ENCODE measurements at places on chromosomes 7 and 10. TPM values are rescaled to one million over a fixed set of nuclear protein-coding genes. Genes with fewer than 3 reads are reported as not detected.

DNA sequence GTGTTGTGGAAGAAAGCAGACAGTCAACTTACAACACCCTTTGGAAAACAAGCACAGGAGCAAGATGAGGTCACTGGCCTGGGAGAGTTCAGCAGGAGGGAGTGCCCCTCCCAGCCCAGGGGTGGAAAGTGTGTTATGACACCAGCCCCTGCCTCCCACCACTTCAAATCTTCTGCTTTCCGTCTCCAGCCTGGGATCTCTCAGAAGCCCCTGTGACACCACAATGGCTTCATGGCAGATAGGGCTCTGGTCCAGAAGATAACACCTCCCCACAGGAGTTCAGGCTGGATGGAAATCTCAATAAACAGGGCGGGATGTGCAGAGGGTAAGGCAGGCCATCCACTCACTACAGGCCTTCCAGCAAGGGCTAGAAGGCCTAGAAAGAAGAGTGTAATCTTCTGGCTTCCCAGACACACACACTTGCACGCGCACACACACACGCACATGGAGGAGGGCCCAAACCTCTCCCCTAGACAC, 48.7 kb upstream of the ZMIZ1 start:
- DNase-seq = no peak

Gene KCP
- 14.0 TPM for polyA plus RNA-seq

GRCh38 chr10:104336821-104337467, 1.3 kb downstream of the ITPRIP start:
- no peak for DNase-seq

Gene FAM131B
- polyA plus RNA-seq = 2.5 TPM

GRCh38 chr10:31129271-31129670, 97.6 kb upstream of the ZNF438 start:
- DNase-seq = no peak

DNA sequence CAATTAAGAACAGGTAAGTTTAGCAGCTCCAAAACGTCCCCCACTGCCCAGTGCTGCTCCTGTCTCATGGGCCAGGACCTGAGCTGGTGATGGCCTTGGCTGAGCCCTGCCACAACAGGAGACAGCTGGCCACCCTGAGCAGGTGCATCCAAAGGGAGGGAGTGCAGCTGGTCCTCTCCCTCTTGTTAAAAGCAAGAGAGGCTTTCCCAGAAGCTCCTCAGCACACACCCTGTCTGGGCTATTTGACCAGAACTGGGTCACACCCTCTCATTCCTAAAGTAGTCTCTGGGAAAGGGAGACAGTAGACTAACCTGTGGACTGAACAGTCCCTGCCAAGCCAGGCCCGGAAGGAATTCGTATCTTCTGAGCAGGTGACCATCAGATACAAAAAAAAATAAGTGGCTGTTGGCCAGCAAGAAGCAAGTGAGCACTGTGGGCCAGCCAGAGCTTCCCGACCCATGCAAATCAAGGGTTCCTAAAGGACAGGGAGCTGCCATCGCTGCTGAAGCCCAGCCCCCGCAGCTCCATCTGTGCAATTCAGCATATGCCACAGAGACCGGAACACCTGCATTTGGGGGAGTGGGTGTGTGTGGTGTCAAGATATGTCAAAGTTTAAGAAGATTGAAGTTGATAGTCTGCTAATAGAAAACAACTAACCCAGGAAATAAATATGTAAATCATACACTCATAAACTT, 2.1 kb upstream of the TMEM72 start:
- no peak for DNase-seq

Gene GARIN1A
- polyA plus RNA-seq = 1.2 TPM

Gene SPDYE11
- 0.97 TPM for polyA plus RNA-seq

- DNase-seq = no peak
These were observed 2.9 kb downstream of the UNCX start for GRCh38 chr7:1235501-1236131.
